ENCODE measurements at places on chromosomes 6 and 20.

GRCh38 chr20:24917056-24917455 lies 32.0 kb upstream of the CST7 start:
- no peak for DNase-seq

DNA sequence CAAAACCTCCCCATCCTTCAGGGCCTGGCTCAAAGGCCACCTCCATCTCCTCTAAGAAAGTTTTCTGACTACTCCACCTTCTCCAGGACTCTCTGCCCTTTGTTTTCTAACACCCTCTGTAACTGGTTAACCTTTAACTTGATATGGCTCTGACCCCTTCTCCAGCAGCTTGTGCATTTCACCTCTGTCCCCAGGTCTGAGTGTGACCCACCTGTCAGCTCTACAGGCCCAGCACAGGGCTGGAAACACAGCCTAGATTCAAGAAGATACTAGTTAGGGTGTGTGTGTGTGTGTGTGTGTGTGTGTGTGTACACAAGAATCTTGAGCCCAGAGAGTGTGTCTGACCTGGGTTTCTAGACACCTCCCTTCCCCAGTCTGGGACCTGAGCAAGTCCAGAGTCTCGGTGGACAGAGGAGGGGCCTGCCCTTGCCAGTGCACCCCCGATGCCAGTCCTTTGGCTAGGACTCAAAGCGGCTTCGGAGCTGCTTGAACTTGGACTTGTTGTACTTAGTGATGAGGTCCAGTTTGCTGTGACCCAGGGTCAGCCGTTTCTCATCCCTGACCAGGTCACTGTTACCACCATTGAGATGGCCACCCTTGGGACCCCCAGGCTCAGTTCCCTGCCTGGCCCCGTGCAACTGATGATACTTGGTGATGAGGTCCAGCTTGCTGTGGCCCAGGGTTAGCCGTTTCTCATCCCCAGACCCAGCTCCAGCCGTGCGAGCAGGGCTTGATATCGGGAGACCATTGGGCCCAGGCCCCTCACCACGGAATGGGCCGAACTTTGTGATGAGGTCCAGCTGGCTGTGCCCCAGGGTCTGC lies 1.7 kb upstream of the EIF6 start:
- no peak for DNase-seq

DNA sequence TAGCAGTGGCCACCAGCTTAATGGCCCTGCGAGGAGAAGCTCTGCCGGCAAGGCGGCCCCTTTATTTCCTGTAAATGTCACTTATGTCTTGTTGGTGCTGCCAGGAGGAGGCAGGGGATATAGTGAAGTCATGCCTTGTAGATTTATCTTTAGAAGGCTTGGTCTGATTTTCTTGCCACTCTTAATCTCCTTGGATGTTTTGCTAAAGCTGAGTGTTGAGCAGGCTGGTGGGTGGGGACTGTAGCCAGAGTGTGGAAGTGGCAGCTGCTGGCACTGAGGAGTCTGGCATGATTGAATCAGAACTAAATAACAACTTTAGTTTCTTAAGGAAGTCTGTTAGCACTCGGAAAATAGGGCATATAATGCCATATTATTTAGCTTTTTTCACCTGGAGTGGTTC lies 77.9 kb downstream of the PHF20 start:
- DNase-seq = no peak

- DNase-seq = peak; percentile 28
Measured at GRCh38 chr20:38649275-38649891, 47.8 kb downstream of the ARHGAP40 start.

DNA sequence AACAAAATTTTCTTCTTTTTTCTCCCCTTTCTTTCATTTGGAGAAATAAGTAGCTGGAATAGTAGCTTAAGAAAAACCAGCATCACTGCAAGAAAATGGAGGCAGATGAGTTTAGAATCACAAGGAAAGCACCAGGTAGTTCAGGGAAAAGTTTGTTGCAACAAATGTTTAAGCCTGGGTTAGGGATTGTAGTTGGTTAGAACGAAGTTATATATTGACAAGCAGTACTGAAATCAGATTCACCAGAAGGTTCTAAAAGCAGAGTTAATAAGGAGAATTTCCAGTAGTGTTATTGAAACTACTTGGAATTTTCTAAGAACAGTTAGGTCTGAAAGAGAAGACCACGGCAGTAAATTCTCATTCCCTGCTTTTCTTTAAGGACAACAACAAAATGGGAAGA lies 70.2 kb downstream of the BMP2 start:
- no peak for DNase-seq

DNA sequence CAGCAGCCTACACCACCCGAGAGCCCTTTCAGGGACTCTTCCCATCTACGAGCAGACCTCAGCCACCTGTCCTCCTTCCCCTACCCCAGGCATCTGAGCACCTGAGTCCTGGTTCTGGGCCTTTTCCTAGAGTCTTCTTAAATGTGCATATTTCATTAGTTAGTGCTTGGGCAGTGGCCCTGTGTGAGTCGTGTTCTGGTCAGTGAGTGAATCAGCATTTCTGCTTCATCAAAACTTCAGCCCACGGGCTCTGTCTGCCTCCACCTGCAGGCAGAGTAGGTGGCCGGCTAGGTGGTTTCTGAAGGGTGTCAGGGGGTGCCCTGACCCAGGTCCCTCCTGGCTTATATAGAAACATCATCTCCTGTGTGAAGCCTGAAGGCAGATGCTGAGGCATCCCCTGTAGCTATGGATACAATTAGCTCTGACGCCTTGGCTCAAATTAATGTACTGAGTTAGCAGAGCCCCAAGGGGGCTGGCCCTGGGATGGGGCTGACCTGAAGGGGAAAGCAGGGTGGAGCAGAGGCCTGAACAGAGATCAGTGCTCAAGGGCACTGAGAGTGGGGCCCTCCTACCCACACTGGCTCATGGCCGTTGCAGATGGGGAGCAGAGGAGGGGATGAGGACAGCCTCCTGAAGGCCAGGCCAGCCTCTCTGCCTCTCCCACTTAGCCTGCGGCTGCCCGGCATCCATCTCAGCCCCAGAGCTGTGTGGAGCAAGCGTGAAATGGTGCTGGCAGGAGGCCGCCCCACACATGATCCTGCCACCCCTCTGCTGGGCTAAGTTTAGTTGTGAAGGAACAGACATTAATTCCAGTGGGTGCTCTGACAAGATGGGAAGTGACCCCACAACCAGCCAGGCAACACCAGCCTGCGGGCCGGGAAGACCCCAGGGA lies 13.6 kb downstream of the IP6K3 start:
- DNase-seq = no peak

DNA sequence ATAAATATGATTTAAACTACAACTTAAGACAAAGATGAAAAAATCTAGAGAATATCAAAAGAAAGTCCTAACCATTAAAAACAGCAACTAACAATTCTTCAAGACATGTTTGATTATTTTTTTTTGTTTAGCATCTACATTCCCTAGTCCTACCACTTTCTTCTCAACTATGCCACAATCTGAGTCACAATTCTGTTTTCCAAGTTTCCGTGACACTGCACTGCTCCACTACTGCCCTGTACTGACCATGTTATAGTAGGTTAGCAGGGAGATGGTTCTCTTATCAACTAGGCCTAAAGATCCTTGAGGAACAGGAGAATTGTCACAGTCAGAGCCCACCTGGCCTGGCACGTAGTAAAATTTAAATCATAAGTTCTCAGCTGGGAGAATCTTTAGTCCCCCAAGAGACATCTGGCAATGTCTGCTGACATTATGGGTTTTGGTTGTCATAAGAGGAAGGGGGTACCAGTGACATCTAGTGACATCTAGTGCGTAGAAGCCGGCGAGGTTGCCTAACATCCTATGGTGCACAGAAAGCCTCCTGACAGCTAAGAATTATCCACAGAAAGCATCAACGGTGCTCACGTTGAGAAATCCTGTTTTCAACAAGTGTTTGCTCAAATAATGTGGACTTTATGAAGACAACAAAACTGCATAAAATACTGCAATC lies 100.5 kb downstream of the PDE10A start:
- DNase-seq = no peak

- no peak for DNase-seq
Measured at GRCh38 chr6:74283532-74283931, 587.5 kb downstream of the CD109 start.

GRCh38 chr20:4763723-4764510 lies 42.2 kb downstream of the PRND start:
- no peak for DNase-seq

DNA sequence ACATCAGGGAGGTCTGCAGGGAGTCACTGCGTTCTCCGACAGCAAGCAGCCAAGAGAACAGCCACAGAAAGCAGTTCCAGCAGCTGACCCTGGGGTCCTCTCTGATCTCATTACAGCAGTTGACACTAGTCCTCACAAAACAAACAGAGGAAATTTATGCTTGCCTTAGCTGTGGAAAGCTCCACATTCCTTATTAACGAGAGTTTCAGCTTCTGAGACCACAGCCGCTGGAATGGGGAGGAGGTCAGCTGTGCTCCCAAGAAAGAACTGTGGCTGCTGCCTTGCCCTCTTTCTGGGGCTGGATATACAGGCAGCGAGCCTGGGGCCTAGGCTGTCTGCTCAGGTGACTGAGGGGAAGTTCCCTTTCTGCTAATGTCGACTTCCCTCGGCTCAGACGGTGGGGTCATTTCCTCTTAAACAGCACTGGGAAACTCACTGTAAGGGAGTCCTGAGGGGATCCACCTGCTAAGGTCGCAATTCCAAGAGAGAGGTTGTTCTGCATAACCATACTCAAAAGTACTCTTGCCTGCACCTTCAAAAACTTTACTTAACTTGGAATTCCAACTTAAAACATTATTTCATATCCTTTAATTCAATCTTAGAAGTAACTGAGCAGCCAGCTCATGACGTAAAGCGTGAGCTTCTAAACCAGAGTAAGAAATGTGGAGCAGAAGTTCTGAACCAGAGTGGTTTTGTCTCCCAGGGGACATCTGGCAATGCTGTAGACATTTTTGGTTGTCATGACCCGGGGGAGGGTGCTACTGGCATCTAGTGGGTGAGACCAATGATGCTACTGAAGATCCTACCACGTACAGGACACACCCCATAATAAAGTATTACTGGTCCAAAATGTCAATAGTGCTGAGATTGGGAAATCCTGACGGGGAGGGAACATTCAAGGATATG lies 80.3 kb downstream of the BACH2 start:
- peak; percentile 28 for DNase-seq

GRCh38 chr6:155994086-155994485 lies 538.4 kb upstream of the NOX3 start:
- no peak for DNase-seq

DNA sequence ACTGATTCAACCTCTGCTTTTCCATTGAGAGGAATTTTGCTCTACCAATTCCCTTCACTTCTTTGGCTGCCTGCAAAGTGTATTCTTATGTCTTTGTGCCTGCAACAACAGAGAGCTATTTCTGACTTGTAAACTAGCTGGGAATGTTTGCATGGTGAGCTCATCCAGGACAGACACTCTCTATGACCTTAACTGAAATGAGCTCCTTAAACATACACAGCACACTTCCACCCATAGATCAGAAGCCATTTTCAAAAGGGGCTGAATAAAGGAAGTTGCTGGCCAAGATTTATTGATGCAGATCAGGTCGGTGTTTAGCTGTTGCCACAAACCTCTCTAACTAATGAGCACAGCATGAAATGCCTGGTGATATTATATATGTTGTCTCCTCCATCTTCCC lies 377.7 kb downstream of the BTBD9 start:
- DNase-seq = no peak

DNA sequence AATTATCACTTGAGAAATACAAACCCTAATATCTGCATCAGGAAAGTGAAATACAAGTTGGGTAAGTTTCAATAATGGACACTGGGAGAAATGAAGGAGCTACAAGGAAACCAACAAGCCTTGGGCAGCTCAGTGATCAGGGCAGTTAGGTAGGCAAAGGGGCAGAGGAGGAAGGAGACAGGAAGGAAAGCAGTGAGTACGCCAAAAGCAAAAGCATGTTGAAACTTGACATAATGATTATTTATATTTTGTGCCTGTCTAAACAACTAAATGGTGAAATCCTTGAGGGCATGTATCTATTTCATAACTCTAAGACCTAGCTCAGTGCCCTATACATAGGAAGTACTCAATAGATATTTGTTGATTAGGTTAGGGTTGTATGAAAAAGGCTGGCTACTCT lies 23.3 kb downstream of the PXT1 start:
- no peak for DNase-seq

DNA sequence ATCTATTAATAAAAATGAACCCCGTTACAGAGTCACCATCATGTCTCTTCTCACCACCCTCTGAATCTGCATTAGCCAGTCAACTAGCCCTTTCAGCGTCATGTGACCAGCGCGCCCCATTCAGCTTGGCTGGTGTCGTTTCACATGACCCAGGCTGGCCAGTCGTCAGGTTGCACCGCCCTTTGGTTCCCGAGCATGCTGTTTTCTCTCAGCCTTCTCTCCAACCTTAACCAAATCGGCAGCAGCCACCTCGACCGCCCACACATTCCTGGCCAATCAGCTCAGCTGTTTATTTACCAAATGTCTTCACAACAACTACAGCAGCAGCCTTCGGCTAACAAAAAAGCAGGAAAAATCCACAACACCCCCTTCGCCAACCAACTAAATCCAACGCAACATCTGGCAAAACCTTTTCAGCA lies 5.6 kb downstream of the SRSF3 start:
- no peak for DNase-seq

DNA sequence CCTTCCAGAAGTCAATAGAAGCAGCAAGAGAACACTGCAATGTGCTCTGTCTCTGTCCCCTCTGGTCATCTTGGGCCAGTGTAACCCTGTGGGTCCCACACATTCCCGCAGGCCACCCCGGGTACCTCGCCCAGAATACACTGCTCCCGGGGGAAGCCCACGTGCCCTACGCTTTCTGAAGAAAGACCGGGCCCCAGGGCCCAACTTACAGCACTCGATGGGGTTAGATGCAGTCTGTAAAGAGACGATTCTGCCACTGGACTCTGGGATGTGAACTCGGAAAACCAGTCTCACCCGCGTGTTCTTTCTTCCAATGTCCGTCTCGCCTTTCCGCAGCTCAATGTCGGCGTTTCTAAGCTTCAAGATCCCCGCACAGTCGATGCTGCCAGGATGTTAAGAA lies 68.7 kb downstream of the NFATC2 start:
- DNase-seq = no peak

- no peak for DNase-seq
Measured at GRCh38 chr6:78589436-78589835, 277.9 kb upstream of the IRAK1BP1 start.

DNA sequence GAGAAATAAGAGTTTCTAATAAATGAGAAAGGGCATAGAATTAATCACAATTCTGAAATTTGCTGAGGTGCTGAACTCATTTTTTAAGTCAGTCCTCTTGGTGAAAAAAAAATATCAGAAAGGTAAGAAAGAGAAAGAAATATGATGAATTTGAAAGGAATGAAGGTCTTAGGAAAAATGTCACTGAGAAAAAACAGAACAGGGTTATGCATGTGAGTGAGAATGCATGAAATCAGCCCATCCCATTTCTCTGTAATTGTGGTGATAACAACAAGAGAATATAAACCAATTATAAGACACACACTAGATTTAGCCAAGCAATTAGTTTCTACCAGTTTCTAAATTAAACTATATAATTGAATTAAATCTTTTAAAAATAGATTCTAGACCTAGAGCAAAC lies 138.9 kb downstream of the TBX18 start:
- no peak for DNase-seq

DNA sequence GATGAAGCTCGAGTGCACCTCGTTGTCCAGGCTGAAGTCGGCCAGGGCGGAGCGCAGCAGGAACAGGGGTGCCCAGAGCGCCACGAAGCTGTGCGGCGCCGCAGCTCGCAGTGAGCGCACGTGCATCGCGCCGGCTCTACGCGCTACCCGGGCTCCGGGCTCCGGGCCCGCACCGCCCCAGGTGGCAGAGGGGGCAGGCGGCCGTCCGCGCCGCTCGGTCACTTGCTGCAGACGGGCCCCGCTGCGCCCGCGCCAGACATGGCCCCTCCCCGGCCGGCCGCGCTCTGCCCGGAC lies 497 bp downstream of the BMP7 start:
- no peak for DNase-seq
